Fibroblast of the aortic adventitia (primary cell): ENCODE measurements at places on chromosomes 16 and 17. TPM values are rescaled to one million over a fixed set of nuclear protein-coding genes. Genes with fewer than 3 reads are reported as not detected.

CCL4 gene
- not detected in 2 replicates for total RNA-seq

- no peak for DNase-seq
Measured at GRCh38 chr16:25771812-25772568, 80.2 kb downstream of the HS3ST4 start.

DNA sequence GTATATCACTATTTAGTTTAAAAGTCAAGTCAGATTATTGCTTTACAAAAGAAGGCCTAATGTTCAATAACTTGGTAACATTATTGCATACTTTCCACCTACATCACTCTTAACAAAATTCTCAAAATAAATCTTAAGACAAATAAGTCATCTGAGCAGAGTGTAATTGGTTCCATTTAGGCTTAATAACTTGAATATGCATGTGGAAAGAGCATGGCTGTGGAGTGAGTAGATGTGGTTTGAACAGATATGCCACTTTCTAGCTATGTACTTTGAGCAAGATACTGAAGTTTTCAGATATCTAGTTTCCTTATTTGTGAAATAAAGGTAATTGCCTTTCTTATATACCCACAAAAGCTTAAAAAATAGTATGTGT is 6.7 kb upstream of the EVI2A start:
- DNase-seq = peak; percentile 54

- DNase-seq = peak; percentile 48
Measured at GRCh38 chr17:37490022-37490587, 414 bp downstream of the DUSP14 start.

- no peak for DNase-seq
Measured at GRCh38 chr17:65039336-65039988, 17.1 kb downstream of the GNA13 start.

- no peak for DNase-seq
Measured at GRCh38 chr16:16175296-16175695, 48.0 kb downstream of the ABCC6 start.
